ENCODE measurements at places on chromosomes 5 and 9. TPM values are rescaled to one million over a fixed set of nuclear protein-coding genes. Genes with fewer than 3 reads are reported as not detected.

The FOXD4L5 gene
- total RNA-seq, result not detected

The GBA2 gene
- total RNA-seq, result 34.1 TPM

The CREB3 gene
- total RNA-seq, result 69.3 TPM

The BTNL9 gene
- 0.83 TPM for total RNA-seq

The BAAT gene
- 0.55 TPM for total RNA-seq

The NIPAL4 gene
- 11.7 TPM for total RNA-seq

The FIBCD1 gene
- 6.5 TPM for total RNA-seq

The PCSK1 gene
- 0.35 TPM for total RNA-seq

The RANBP3L gene
- not detected for total RNA-seq

The FRRS1L gene
- total RNA-seq, result 0.18 TPM

The SLC4A9 gene
- total RNA-seq, result not detected

The ABLIM3 gene
- total RNA-seq, result 19.5 TPM

The SARDH gene
- 0.10 TPM for total RNA-seq

The NMUR2 gene
- total RNA-seq, result 0.09 TPM

The TMEM171 gene
- total RNA-seq, result 7.5 TPM

The SLC9A3 gene
- 2.4 TPM for total RNA-seq

The ADRB2 gene
- total RNA-seq, result 0.79 TPM

The FAM151B gene
- 1.8 TPM for total RNA-seq

The MLLT3 gene
- total RNA-seq, result 12.8 TPM

The COL23A1 gene
- total RNA-seq, result not detected

The GARIN3 gene
- not detected for total RNA-seq

The CDH10 gene
- 0.18 TPM for total RNA-seq

All from A549 treated with CORT108297 at 1 μM for 4 hours (cell line).